ENCODE measurements at places on chromosomes 4 and X.

- DNase-seq: no peak
Observed at GRCh38 chr4:38068107-38068506, 107.9 kb downstream of the PTTG2 start.

DNA sequence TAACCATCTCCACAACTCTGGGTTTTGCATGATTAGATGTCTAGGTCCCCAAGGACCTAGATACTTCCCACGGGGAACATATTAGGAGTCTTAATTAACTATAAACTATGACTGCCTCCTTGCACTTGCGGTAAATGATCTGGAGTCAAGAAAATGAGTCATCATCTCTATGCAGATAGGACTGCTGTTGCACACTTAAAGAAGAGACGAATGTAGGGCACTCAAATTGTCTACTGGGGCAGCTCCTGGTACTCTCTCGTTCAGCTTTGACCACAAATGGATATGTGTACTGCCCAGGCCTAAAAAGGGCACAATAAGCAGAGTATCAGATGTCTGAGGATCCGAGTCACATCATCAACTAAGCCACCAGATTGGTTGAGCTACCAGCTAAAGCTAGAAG is 1783.4 kb upstream of the AGA start:
- DNase-seq: no peak

- peak; percentile 38 for DNase-seq
Observed at GRCh38 chrX:9530848-9531274, 66.0 kb downstream of the TBL1X start.

- no peak for DNase-seq
Observed at GRCh38 chr4:153247116-153247490, 42.9 kb downstream of the TRIM2 start.

GRCh38 chrX:18871161-18871890 is 112.6 kb downstream of the PHKA2 start:
- DNase-seq: no peak

DNA sequence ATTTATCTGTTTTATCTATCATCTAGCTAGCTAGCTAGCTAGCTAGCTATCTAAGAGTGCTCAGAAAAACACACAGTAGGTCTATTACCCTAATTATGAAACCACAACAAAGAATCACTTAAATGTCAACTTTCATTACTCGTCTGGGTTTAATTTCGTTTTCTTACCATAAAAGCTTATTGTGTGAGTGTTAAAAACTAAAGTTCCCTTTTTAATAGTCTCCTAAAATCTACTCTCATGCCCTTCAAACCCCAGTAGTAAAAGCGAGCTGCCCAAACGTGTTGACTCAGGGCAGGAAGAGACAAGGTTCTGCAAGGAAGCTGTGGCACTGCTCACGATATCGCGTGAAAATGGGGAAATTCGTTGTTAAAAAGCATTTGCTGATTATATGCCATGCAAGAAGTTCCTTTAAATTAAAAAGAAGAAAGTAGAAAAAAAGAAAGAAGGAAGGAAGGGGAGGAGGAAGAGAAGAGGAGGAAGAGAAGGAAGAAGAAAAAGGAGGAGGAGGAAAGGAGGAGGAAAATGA is 595 bp downstream of the MBNL3 start:
- no peak for DNase-seq

DNA sequence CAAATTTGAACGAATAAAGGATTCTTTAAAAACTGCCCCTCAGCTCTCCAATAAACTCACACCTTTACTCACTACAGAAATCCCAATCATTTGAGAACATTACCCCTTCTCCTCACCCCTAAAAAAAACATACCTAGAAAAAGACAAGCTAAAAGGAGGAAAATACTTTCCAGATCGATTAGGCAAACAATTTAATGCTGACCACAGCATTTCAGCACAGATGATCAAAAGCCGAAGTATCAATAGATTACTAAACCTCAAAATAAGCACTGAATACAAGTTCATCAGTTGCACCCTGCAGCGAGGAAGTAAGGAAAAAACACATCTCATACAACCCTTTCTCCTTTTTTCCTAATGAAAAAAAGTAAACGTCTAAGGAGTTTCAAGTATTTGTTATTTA is 65.5 kb downstream of the MBNL3 start:
- DNase-seq: no peak
